Skeletal muscle cell (primary cell): ENCODE measurements at places on chromosomes 4 and X.

DNA sequence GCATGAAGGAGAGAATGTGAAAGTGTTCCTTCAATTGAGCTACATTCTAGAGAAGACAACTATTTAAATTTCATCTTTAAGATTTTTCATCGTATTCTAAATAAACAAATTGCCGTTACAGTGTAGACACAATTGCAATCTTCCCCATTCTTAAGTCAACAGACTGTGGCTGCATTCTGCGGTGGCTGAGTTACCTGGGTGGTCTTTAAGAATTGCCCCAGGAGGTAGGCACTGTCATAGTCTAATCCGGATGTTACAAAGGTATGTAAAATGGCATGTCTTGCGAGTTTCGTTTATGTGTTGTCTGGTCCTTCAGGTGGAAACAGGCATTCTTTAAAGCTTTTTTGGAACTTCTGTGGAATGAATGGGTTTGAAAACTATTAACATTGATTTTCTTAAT lies 586.1 kb upstream of the PITX2 start:
- DNase-seq = no peak

GRCh38 chr4:57333684-57334083 lies 223.5 kb upstream of the IGFBP7 start:
- DNase-seq = no peak

GRCh38 chrX:110985470-110985869 lies 110.5 kb upstream of the PAK3 start:
- DNase-seq = no peak

DNA sequence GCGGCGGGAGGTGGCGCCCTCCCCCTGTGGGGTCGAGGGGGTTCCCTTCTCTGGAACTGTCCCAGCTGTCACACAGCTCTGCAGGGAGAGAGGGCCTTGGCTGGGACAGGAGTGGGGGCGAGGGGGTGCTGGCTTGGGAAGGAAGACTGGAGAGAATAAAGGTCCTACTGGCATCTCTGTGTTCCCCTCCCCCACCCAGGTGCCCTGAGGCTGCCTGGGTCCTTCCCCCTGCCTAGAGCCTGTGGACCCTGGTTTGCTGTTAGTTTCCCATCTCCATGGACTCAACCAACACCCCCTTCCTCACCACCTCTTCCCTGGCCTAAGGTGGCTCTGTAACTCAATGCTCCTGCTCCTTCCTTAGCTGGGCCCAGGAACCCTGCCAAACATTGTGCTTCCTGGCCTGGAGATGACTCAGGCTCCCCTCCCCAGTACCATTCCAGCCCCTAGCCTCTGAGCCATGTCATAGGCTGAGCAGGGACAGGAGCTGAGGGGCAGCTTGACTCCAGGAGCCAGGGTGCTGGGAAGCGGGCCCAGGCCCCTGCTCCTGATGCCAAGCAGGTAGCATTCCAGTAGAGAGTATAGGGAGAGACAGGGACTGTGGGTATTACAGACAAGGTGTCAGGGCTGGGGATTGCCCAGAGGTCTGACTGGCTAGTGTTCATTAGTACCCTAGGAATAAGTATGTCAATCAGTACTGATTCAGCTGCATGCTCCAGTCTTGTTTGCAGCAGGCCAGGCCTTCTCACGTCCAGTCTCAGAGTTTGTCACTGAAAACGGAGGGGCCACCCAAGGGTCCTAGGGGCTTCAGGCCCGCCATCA lies 100.7 kb downstream of the EFNB1 start:
- peak; percentile 45 for DNase-seq

DNA sequence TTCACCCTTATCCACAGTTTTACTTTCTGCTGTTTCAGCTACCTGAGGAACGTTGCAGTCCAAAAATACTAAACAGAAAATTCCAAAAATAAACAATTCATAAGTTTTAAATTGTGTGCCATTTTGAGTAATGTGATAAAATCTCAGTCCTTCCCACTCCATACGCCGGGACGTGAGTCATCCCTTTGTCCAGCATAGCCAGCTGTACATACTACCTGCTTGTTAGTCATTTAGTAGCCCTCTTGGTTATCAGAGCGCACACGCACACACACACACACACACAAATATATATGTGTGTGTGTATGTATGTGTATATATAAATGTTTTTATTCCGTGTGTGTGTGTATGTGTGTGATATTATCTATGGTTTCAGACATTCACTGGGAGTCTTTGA lies 4.8 kb upstream of the CCSER1 start:
- DNase-seq = no peak

DNA sequence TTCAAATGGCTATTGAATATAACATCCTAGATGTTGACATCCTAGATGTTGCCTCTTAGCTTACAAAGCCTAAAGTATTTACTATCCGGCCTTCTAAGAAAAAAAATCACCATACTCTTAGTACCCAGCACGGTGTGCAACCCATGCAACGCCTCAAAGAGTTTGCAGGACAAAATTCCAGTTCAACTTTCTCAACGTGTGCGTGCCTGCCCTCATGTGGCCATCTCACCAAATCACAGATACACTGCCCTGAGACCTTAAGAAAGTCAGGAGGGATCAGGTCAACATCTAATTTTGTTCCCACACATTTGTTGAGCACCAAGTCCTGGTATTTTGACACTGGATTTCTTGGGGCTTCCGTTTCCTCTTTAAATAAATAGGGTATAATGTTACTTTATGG lies 68.3 kb downstream of the CRMP1 start:
- DNase-seq = no peak

- no peak for DNase-seq
Observed at GRCh38 chr4:185128272-185129119, 14.6 kb upstream of the SLC25A4 start.

DNA sequence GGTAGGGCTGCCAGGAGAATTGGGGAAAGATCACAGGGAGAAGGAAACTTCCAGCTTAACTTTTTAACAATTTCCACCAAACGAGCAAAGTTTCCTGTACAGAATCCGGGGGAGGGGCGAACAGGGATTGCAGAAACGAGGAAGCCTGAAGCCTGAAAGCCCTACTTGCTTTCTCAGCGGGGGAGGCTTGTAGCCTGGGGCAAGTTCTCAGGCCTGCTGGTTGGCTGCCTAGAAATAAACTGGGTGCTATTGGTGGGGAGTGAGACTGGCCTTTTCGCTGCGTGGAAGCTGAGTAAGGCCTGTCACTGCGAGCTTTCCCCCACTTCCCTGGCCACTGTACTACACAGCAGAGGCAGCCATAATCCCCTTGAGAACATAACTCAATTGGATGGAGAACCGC lies 110.8 kb upstream of the ATP8A1 start:
- DNase-seq = no peak

GRCh38 chr4:124854968-124855367 lies 142.4 kb upstream of the ANKRD50 start:
- DNase-seq = peak; percentile 27

- no peak for DNase-seq
Observed at GRCh38 chr4:176268963-176269362, at the start of gene ASB5. ASB5 (minus strand) TSS chr4:176269222; CDS start chr4:176269108, 114 bp downstream.

GRCh38 chrX:137405449-137406140 lies 160.3 kb upstream of the ZIC3 start:
- no peak for DNase-seq

- DNase-seq = peak; percentile 6
Observed at GRCh38 chrX:96314985-96315384, 369.7 kb upstream of the DIAPH2 start.

DNA sequence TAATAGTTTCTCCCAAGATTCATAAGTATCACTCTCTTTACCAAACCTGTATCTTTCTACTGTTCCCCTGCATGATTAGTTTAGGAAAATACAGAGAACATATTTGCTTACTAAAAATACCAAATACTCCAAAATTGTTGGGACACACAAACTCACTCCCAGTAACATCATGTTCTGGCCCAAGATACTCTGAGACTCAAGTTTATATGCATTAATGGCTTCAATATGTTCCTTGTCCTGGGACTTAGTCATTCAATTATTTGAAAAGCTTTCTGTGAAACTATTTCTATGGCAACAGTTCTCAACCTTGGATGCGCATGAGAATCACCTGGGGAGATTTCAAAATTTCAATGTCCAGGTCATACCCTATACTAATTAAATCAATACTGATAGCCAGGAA lies 138.9 kb upstream of the PTCHD1 start:
- no peak for DNase-seq

DNA sequence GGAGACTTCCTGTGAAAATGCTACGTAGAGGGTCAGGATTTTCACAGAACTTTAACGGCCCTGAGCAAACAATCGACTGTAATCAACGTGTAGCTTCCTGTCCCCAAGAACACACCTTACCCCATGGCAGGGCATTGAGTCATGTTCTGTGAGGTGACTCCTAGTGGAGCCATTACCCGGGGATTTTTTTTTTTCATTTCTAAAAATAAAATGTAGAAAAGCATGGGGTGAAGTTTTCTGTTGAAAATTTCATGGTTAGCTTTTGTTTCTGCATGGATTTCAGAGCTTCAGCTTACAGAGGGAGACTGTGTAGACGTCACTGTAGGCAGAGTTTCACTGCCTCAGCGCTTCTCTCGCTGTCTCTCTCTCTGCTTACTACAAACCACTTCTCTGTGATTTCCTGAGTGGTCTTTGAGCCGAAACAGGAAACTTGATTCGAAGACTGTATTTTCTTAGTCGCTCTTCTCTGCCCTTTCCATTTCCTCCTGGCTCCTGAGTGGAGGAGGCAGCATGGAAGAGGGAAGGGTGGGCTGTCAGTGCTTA lies 111.7 kb downstream of the NFKB1 start:
- no peak for DNase-seq

DNA sequence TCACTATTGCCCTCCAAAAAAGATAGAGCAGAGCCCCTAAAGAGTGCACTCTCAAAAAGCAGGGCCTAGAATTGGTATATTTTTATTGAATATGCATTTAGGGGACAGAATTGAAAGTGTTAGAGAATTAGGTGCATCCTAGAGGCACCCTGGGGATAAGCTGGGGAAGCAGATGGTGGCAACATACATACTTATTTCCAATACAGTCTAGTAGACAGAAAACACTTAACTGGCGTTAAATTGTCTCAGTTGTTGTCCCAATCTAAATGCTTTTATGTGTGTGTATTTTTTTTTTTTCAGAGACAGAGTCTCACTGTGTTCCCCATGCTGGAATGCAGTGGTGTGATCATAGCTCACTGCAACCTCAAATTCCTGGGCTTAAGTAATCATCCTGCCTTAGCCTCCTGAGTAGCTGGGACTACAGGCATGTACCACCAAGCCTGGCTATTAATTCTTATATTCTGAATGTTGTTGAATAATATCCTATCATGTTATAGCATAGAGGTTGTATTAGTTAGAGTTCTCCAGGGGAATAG lies 481.8 kb downstream of the GRXCR1 start:
- DNase-seq = no peak

- no peak for DNase-seq
Observed at GRCh38 chrX:10133980-10134676, 22.6 kb upstream of the CLCN4 start.

DNA sequence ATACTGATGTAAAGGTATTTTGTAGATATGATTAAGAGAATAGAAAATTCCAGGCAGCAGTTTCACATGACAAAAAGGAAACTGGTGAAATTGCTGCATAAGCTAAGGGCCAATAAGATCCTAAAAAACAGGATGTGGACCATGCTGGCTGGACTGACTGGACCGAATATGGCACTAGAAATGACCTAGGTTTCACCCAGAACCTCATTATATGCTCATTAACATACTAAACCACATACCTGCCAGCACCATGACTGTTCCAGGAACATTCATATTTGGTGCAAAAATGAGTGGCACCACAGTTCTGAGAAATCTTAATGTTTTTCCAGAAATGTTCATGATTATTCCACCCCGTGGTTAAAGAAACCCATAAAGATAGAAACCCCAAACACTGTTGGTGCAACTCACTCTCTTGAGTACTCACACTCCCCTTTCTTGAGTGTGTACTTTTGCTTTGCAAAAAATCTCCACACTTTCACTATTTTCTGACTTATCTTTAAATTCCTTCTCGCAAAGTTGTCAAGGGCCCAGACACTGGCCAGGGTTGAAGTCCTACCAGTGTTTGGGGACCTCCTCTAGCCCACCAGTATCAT lies 74.0 kb downstream of the FANCB start:
- DNase-seq = no peak

GRCh38 chr4:86720508-86721068 lies 126.5 kb downstream of the PTPN13 start:
- DNase-seq = peak; percentile 4

- no peak for DNase-seq
Observed at GRCh38 chr4:19683426-19683825, 568.3 kb upstream of the SLIT2 start.

GRCh38 chr4:38489924-38490639 lies 173.9 kb upstream of the KLF3 start:
- DNase-seq = peak; percentile 23

DNA sequence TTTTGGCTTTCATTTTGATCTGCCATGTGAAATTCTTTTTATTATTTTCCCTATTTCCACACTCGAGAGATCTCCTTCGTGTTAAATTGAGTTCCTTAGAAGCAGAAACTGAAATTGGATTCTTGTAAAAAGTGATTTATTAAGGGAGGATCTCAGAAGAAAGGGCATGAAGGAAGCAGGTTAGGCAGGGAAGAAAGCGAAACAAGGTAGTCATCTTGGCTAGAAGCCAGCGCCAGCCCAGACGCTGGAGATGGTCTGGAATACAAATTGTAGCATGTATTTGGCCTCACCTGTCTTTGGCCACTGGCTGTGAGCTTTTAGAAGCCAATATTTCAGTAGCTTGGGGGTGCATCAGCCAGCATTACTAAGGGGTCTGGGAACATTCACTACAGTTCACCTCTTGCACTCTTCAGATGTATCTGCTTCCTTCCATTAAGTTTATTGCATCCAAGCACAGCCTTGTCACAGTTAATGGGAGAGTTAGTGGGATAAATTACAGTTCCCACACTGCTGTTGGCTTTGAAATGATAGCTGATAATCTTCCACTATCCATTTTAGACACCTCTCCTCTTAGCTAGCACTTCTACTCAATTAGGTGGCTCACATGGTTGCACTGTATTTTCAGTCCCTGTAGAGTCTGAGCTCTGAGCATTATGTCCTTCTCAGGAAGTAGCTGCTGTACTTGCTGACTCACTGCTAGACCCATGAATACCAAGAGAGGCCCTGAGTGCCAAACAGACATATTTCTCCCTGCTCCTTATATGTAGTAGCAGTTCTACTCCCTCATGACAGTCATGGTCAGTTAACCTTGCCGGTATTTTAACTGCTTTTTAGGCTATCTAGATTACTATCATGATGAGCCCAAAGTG lies 14.6 kb downstream of the GRXCR1 start:
- DNase-seq = no peak
